ENCODE measurements at places on chromosomes 3 and 15.

- no peak for DNase-seq
Observed at GRCh38 chr15:33201491-33202231, 7.1 kb upstream of the FMN1 start.

GRCh38 chr15:57198654-57199291 is 177.5 kb upstream of the CGNL1 start:
- DNase-seq = no peak

DNA sequence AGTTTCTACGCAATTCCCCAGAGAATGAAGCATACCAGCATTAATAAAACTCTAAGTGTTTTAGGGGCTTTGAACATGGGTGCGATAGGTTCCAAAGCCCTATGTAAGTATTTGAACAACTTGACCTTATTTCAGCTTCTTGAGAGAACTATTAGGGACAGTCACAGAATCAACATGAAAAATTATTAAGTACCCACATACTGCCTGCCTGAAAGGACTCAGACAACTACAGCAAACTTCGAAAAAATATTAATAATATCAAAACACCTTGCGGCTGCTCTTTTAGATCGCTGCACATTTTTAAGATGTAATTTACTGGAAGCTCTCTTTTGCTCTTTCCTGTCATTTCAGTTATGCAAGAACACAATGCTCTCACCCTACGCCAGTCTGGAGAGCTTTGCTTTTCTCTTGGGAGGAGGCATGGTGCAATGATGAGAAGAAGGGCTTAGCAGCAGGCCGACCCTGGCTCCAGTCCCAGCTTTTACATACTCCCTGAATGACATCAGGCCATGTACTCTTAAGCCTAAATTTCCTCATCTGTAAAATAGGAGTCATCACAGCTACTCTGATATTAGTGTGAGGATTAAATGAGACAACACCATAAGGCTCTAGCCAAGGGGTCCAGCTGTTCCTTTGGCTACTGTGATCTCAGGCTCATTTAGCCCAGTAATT is 640.7 kb downstream of the FHIT start:
- peak; percentile 49 for DNase-seq

GRCh38 chr3:56200251-56200650 is 268.0 kb downstream of the ERC2 start:
- DNase-seq = no peak

- DNase-seq = no peak
Observed at GRCh38 chr3:86562090-86562489, 428.9 kb downstream of the VGLL3 start.

DNA sequence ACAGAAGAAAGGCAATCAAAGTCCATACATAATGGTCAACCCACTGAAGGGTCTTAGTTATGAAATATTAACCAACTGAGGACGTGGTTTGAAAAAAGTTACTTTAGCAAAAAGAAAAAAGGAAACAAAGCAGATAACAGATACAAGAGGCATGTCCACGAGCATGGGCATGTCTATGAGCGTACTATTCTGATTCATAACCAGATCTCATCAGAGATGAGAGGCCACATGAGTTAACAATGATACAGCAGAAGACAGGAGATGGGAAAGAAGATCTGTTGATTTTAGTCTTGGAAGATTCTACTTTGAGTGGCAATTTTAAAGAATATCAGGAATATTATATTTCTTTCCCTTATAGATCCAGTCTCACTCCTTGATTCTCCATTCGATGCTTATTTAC is 262.9 kb upstream of the SLITRK3 start:
- no peak for DNase-seq

GRCh38 chr15:42919799-42920518 is 619 bp downstream of the TTBK2 start:
- no peak for DNase-seq

GRCh38 chr15:85854345-85855097 is 59.8 kb upstream of the KLHL25 start:
- DNase-seq = peak; percentile 24

DNA sequence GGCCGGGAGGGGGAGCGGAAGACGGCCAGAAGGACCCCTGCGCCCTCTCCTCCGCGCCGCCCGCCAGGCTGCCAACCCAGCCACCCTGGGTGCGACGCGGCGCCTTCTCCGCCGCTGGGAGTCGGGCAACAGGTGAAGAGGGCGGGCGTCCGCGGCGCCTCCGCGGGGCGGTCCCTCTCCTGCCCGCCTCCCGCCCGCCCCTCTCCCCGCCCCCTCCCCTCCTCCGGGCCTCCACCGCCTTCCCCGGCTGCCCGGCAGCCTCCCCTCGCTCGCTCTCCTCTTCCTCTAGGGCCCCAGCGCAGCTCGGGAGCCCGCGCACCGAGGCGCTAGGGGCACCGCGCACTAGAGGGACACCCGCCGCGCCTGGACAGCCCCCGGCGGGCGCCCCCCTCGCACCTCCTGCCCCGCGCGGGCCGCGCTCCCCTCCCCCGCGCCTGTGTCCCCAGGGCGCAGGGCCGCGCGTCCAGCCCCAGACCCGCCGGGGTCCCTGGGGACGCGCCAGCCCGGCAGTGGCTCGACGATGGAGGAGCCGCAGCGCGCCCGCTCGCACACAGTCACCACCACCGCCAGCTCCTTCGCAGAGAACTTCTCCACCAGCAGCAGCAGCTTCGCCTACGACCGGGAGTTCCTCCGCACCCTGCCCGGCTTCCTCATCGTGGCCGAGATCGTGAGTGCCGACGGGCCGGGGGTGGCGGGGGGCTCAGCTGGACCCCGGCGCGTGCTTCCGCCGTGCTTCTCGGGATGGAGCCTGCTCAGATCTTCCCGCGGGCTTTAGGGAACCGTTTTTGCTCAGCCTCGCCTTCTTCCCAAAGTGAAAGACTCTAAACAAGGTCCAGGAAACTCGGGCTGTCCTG is at the start of gene CMTM8:
TSS of gene CMTM8 (plus strand) at position 228 of the 854 bp plus-strand sequence. CDS start at position 521, 293 bp downstream.
- DNase-seq = no peak

- DNase-seq = no peak
Observed at GRCh38 chr15:80732818-80733217, 37.7 kb downstream of the ABHD17C start.

DNA sequence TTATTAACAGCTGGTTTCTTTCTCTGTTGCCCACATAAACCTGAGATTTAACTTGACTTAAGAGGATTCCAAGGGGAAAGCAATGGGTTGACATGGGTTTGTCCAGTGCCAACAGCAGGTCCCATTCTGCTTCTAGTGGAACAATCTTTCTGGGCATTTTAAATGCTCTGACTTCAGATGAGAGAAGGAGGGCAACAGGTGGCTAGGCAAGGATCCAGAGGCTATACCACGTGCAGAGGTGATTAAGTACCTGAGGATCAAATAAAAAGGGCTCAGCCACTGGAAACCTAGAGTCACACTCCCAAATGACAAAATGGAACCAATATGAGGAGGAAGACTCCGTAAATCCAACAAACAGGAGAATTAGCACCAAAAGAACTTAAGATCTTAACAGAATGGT is 28.5 kb downstream of the CMTM6 start:
- DNase-seq = no peak

GRCh38 chr15:89472785-89473256 is 23.6 kb downstream of the RHCG start:
- DNase-seq = no peak

DNA sequence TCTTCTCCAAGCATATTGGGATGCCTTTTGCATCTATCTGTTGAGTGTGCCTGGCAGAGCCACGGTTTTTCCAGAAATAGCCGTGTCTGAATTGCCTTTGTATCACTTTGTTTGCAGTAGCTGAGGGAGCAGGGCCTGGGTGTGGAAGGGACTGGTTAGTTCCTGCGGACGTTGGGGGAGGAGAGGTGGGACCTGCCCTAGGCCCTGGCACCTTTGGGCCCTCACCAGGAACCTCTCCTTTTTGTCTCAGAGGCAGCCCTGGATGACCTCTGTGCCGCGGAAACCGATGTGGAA is 18.6 kb downstream of the ATRIP start:
- no peak for DNase-seq

GRCh38 chr3:123781138-123781537 is 103.0 kb downstream of the MYLK start:
- no peak for DNase-seq

DNA sequence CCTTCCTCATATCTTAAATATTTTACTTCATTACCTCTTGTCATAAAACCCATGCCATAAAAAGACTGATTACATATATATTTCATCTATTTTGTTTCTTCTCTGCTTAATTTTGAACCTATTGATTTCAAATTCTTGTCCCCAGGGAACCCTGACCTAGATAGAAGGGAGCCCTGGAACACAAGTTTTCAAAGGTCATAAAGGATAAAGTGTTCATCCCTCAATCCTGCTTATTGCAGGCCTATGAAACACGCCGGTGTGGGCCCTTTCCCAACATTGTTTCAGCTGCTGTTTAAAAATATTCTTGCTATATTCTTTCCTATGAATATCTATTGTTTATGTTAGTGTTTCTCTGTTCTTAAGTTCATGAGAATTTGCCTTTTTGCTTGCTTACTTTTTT is 1389.5 kb upstream of the GBE1 start:
- no peak for DNase-seq

DNA sequence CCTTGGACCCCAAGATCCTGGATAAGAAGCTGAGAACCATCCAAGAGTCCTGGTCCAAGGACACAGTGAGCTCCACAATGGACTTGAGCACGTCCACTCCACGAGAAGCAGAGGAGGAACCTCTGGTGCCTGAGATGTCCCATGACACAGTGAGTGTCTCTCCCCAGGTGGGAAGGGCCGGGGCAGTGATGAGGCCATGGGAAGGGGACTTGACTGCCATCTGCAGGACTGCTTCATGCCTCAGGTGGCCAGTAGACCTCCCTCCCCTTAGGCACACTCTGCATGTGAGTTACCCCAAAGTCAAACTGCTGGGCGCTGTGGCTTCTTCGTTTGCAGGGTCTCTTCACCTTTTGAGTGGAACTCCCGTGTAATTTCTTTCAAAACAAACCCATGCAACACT is 59.7 kb downstream of the CCDC33 start:
- DNase-seq = no peak

DNA sequence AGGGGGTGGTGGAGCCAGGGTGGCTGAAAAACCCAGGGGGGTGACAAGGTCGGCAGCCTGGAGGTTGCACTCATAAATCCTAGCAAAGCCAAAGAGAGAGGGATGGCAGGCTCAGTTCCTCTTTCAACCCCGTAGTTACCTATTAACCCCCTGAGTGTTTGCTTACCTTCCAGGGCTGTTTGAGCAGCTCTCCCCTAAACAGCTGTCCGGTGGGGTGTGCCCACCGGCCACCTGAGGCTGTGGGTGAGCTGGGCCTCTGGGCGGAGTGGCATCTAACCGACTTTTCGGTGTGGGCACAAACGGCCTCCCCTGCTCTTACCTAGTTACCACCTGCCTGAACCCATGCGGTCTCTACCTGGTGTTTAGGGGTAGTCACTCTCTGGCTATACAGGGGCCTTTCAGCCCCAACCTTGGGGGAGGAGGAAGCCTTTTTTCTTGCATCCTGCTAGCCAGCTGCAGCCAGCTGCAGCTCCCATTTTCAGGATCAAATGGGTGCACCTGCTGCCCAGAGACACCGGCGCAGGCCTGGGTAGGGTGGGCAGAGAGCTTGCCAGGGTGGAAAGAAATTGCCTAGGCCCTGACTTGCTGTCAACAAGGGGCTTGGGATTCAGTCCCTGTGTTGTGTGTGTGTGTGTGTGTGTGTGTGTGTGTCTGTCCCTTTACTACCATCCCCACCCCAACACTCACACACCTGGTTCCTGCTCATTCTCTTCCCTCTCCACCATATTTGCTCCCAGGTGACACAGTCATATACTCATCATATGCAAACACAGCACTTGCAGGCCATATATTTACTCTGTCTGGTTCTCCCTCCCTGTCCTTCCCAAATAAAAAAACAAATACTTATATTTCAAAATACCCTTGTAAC is 3.7 kb downstream of the DLL4 start:
- no peak for DNase-seq

DNA sequence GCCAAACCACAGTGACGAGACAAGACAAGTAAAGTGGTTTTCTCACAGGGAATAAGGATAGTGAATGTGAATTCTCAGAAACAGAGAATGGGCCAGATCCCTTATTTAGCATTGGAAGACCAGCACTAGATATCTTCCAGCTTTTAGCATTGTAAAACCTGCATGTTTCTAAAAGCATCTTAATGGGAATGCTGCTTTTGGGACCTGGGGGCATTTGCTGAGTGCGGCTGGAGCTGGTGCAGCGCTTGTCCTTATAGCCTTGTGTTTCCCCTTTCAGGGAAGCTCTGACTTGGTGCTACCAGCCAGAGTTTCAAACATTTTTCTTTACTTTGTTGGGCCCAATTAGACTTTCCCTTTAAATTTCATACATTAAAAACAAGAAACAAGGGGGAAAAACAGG is 52.9 kb downstream of the CLSTN2 start:
- DNase-seq = no peak

GRCh38 chr15:52523192-52523591 is 5.5 kb downstream of the MYO5A start:
- DNase-seq = peak; percentile 58

- DNase-seq = no peak
Observed at GRCh38 chr3:152769523-152769922, 65.4 kb upstream of the P2RY1 start.

- DNase-seq = no peak
Observed at GRCh38 chr3:12451960-12452359, 32.3 kb upstream of the TSEN2 start.

DNA sequence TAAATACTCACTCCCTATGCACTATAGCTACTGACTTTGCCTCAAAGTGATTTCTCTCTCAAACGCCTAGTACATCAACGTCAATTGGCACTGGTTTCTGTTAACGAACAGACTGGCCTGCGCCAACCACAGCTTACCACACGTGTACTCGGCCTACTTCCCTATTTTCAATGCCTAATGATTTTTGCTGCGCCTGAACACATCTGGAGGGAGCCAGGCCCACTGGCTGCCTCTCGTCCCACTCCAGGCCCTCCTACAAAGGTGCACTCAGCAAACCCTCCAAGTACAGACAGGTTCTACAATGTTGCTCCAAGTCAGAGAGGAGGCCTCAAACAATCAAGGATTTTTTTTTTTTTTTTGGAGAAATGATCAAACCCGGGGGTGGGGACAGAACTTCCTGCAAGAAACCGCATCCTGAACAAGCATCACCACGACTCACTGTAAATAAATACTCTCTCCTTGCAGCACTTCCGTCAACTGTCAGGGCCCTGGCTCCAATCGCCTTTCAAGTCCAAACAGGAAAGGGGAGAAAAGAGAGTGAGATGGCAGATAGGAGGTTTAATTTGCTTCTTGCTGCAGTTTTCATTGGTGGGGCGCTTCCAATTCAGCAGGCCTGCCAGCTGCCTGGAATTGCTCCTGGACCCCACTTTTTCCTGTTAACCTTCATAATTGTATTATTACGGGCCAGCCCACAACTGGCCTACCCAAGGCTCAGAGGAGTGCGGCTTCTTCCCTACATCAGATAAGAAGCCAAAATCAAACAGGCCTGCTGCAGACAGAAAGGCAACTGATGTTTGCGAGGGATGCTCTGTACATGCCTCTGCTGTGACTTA is 139.3 kb downstream of the FOXP1 start:
- DNase-seq = no peak
